ENCODE measurements at places on chromosomes 11 and 22.

DNA sequence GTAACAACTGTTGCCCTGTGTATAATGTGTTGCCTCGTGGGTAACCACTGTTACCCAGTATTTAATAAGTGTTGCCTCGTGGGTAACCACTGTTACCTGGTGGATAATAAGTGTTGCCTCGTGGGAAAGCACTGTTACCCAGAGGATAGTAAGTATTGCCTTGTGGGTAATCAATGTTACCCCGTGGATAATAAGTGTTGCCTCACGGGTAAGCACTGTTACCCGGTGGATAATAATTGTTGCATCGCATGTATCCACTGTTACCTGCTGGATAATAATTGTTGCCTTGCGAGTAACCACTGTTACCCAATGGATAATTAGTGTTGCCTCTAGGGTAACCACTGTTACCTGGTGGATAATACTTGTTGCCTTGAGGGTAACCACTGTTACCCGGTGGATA is 17.1 kb upstream of the NXPE4 start:
- no peak for DNase-seq

GRCh38 chr11:122852074-122852795 is 13.9 kb downstream of the CRTAM start:
- no peak for DNase-seq

GRCh38 chr22:45082795-45083194 is 73.0 kb upstream of the PHF21B start:
- DNase-seq: no peak

- peak; percentile 42 for DNase-seq
Observed at GRCh38 chr11:94938095-94939055, 35.0 kb downstream of the CWC15 start.

- no peak for DNase-seq
Observed at GRCh38 chr11:2667940-2668339, 31.9 kb downstream of the KCNQ1OT1 start.

DNA sequence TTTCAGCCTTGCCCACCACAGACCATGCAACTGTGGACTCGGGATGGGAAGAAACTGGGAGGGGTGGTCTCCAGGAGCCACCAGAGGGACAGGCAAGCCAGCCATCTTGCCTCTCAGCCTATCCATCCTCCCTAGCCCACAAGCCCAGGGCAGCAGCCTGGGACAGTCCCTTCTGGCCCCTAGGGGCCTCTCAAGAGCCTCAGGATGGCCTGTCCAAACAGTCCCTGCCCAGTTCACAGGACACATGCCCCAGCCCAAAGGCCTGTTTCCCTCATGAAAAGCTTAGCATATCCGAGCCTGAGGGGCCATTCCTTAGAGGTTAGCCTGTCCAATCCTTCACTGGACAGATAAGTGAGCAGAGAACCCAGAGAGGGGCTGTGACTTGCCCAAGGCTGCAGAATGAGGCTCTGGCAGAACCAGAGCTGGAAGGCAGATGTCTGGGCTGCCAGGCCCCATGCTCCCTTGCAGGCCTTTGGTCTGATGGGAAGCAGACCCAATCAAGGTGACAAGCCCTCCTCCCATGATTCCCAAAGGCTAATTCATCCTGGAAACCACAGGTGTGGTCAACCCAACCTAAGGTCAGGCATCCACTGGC is 28.2 kb downstream of the LRRC10B start:
- no peak for DNase-seq

DNA sequence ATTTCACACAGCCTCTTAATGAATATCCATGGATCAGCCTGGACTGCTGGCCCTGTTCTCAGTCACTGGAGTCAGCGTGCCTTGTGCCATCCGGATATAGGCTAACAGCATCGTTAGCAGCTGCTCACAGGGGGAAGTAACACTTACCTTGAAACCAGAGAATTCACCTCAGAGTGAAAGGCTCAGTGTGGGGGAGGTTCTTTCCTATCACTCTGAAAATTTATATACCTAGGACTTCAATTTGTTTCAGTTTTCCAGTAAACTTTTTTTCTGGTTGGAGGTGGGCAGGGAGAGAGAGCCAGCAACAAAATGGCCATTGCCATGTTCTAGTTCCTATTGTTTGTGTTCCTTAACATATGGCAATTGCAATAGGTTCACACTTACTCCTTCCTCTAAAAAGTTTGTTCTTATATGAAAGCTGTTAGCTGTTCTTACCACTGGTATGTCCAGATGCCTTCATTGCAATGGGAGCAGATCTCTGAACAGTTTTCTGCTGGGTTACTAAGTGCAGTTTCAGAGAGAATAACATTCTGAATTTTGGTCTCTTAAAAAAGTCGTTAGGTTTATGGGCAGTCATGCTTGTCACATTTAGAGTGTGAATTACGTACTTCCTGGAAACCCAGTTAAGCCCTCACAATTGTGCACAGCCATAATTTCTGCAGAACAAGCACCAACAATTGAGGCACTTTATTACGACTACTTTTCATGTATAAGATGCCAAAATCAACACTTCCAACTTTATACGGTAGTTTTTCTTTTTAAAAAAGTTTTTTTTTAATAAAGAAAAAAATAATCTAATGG is 247.6 kb downstream of the CADM1 start:
- DNase-seq: no peak

DNA sequence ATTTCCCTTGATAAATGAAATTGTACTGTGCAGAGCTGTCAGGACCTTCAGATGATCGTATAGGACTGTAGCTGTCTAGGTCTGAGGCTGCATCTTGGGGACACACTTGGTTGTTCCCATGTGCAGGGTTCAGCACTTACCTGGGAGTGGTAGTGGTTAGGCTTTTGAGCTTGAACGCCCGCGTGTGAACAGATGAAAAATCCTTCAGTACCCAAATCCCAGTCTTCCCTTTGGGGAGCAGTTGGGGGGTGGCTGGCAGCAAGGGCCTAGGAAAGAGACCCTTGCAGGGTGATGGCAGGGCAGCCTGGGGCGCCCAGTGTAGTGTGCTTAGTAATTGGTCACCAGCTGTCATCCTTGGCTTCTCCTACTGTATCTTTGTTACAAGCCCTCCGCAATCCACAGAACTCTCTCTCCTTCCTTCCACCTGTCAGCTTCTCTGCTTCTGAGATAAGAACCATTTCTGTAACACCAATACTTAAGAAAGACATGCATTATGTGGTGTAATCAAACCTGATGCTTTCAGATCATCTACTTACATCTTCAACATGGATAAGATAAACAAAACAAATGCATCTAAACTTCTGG is 64.6 kb downstream of the MORC2 start:
- no peak for DNase-seq

DNA sequence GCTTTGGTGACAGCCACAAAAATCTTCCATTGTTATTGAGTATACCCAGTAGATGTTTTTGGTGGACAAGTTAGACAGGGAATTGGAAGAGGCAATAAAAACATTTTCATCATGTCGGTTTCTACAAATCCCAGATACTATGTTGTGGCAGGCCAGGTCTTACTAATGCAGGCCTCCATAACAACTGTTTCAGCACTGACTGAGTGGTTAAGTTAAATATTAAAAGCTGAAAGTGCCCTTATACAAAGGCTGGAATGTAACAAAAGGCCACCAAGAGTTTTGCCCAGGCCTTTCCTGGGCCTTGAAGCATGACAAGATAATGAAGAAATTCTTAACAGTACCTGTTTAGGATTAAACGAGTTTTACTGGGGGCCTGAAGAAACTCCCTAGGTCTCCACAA is 29.3 kb downstream of the DMC1 start:
- DNase-seq: no peak

GRCh38 chr11:62182147-62182891 is 7.7 kb upstream of the SCGB1D1 start:
- no peak for DNase-seq

DNA sequence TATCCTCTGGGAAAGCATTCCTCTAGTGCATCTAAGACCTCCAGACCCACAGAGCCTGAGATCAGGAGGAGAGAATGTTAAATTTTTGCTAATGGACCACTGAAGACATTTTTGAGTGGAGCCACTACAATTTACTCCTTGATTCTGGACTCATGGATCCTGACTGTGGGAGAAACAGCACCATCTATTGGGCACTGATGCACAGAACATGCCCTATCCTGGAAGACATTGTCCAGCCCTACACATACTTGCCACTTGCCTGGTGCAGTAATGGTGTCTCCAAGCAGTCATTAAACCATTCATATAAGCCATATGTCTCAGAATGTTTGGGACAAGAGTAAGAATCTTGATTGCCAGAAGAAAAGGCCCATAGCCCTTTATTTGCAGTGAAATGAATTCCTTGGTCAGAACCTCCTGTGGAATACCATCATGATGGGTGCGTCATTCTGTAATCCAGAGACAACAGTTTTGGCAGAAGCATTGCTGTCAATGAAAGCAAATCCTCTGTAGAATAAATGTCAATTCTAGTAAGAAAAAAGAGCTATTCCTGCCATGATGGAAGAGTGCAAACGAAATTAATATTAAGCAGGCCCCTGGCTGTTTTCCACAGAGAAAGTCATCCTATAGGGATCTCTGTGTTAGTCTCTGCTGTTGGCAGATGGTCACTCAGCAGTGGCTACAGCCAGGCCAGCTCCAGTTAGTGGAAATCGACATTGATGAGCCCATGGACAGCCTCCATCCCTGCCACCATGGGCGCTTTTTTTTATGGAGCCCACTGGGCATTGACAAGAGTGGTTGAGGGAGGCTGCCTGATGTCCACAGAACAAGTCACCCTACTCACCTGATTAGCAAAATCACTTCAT is 43.5 kb downstream of the GGTLC2 start:
- peak; percentile 65 for DNase-seq

- peak; percentile 78 for DNase-seq
Observed at GRCh38 chr11:29159552-29160465, 857.0 kb downstream of the KCNA4 start.

DNA sequence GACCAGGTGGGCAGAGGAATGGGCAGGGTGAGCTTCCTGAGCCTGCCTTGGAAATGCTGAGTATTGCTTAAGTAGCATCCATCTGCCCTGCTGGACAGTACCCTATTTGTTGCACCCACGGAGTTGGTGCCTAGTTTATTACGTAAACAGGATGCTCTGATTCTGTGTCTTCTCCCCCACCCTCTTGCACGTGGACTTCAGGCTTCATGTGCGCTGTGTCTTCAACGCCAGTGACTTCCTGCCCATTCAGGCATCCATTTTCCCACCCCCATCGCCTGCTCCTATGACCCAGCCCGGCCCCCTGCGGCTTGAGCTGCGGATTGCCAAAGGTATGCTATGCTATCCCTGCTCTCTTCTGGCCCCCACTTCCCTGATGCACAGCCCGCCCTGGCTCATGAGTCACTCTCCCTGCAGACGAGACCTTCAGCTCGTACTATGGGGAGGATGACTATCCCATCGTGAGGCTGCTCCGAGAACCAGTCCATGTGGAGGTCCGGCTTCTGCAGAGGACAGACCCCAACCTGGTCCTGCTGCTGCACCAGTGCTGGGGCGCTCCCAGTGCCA is 5.7 kb downstream of the ZP1 start:
- DNase-seq: peak; percentile 7

DNA sequence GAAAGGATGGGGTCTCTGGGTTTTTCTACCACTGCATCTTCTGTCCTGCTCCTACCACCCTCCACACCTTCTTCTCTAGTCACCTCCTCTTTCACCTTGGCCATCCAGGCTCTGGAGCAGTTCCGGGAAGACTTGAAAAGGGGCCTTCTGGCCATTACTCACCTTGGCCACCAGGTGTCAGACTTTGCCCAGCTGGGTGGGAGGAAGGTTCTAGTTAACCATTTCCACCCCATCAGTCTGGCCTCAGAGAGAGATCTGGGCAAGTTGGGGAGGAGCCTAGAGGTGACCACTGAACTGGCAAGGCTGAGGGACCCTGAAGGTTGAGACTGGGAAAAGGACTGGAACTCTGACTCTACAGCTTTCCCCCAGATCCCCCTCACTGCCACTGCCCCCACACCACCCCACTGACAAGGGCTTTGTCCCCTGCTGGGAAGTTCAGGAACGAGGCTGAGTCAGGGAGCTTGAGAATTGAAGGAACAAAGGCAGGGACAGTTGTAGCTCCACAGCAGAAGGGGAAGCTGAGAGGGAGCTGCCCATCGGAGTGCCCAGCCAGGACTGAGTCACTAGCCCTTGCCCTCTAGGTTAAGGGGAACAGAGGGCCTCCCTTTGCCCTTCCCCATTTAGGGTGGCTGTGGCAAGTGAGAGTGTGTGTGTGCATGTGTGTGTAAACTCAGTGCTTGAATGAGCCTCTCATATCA is 3.7 kb upstream of the POLD4 start:
- DNase-seq: peak; percentile 78

GRCh38 chr11:120385110-120385509 is 48.9 kb downstream of the ARHGEF12 start:
- no peak for DNase-seq

GRCh38 chr11:3200388-3201111 is 18.1 kb downstream of the MRGPRG start:
- DNase-seq: no peak

DNA sequence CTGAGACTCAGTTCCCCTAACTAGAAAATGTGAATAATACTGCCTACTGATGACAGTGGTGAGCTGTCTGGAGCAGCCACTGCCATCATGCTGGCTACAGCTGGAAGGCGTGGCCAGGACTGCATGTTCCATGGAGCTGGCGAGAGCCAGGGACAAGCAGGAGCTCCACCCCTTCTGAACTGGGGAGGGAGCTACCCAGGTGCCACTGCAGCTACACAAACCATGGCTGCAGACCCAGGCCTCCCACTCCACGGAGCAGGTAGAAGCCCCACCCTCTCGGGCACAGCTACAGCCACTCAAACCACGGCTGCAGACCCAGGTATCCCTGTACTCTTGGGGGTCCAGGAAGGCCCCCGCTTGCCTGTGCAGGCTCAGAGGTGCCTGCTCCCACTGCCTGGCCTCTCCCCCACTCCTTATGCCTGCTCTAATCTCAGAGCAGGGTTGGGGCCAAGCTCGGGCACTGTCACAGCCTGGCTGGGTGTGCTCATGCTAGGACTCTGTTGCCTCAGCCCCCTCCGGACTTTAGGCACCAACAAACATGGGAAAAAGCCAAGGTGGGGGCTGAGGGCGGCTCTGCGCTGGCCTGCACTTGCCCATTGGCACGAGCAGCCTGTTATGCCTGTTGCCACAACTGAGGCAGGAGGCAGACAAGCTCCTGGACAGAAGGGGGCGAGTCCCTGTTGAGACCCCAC is 51.7 kb downstream of the RAB30 start:
- no peak for DNase-seq

DNA sequence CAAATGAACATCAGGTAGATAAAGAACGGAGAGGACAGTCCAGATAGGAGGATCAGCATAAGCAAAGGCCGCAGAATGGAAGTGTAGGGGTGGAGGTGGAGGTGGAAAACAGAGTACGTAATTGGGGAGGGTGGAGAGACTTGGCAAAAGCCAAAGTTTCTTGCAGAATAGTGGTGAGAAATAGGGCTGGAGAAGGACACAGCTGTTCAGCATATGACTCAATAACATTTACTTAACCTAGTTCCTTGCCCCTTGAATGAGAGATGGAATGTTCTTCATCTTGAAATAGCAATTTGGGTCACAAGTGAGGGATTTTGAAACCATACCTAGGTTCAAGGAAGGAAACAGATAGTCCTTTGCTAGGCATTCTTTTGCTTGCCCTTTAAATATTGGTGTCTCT is 235.9 kb upstream of the ARHGAP20 start:
- DNase-seq: no peak

- no peak for DNase-seq
Observed at GRCh38 chr11:117618302-117618981, 178.6 kb downstream of the DSCAML1 start.

GRCh38 chr11:12845739-12846358 is 163.3 kb upstream of the RASSF10 start:
- DNase-seq: peak; percentile 92

- DNase-seq: no peak
Observed at GRCh38 chr11:66277471-66278362, at the start of gene CNIH2. Gene CNIH2 (plus strand): TSS chr11:66278175. CDS start chr11:66278457, 282 bp downstream.
